Stimulated activated CD4-positive, alpha-beta T cell treated with anti-CD3 and anti-CD28 coated beads, Interleukin-15, amount 100 ng/mL, for 48 hours (primary cell): ENCODE measurements at places on chromosomes 7 and 10.
A peak's percentile ranks its signal among the peaks of the same experiment; 100 is the strongest.

DNA sequence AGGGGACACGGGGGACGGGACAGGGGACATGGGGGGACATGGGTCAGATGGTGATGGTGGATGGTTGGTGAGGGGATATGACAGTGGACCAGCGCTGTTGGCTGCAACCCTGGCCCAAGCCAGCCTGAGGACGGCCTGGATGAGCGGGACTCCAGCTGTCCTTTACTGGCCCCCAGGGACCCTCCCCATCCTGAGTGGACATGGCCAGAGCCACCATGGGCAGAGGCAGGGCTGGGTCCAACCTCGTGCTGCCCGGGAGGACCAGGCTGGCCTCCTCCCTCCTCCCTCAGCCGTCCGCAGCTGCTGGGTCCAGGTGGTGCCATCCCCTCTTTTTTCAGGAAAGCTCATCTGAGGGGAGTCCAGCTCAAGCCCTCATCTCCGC is 30.4 kb downstream of the GET4 start:
- no peak for DNase-seq

GRCh38 chr10:96299383-96299782 is 4.9 kb upstream of the DNTT start:
- no peak for DNase-seq

GRCh38 chr7:101664436-101664835 is 35.3 kb upstream of the MYL10 start:
- no peak for DNase-seq

GRCh38 chr7:20350996-20351692 is 20.4 kb downstream of the ITGB8 start:
- no peak for DNase-seq

- no peak for DNase-seq
These were observed 339.0 kb upstream of the ZMIZ1 start for GRCh38 chr10:78729800-78730199.

GRCh38 chr7:151777908-151778670 is 98.8 kb downstream of the PRKAG2 start:
- DNase-seq = no peak

DNA sequence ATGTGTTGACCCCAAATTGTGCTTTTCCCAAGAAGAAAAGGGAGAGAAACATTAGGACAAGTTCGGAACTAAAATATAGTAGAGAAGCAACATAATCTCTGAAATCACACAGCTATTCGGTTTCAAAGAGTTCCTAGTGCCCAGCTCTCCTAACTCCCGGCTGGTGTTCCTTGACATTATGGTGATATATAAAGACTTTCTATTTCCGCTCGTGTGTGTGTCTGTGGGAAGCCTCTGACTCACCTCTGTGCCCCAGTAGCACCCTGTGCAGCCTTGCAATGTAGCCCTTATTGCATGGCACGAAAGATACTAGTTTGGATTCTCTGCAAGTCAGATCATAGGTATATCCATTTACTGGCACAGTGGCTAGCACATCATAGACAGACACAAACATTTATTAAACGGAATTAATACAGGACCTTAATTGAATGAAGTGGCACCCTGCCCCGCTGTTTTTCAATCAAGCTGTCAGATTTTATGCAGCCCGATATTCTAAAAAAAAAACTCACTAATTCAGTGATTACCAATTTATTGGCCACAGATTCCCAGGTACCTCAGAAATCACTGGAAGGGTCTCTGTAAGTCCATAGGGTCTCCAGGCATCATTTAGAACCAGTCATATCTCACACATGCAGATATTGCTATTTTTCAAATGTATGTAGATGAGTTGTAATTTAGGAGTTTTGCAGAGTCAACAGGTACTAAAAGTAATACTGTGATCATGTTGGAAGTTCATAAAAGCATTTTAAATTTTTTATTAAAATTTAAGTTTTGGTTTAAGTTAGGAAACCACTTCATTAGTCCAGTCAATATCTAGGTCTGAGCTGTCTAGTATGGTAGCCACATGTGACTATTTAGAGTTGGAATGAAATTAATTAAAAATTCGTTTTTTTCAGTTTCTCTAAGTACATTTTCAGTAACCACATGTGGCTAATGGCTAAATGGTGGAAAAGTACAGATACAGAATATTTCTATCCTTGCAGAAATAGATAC is 43.3 kb downstream of the SFTPD start:
- no peak for DNase-seq

- DNase-seq = no peak
These were observed 92.6 kb downstream of the DGKI start for GRCh38 chr7:137753948-137754851.

DNA sequence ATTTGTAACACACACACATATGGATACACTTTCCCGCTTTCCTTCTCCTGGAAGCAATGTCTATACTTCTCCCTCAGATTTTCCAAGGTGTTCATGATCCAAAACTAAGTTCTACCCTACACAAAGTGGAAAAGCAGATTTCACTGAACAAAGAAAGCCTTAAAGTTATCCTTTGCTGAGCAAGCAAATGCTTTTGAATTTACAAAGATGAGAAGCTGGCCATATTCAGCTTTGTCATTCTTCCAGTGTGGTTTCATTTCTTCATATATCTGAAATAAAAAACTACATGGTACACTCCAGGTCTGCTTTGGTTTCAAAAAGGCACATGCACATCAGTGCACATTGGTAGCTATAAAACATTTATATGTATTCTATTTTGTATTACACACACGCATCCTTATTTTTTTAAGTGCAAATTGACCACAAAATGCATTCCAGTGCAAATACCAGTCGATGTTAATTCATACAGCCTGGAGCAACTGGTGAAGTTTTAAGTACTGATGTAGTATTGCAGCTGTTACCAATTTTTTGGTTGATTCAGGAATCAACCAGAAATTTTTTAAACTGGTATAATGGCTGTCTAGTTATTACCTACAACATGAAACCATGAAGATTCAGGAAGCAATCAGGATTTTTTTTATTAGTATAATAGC is 65.5 kb upstream of the SRPK2 start:
- DNase-seq = no peak

GRCh38 chr10:100208276-100208675 is 21.1 kb downstream of the CHUK start:
- DNase-seq = no peak

- peak; percentile 1 for DNase-seq
These were observed 103.6 kb downstream of the AHR start for GRCh38 chr7:17401791-17402627.

- no peak for DNase-seq
These were observed 128.2 kb upstream of the AGR3 start for GRCh38 chr7:17009933-17010332.

GRCh38 chr10:105356626-105357025 is 715.5 kb downstream of the SORCS3 start:
- DNase-seq = no peak

DNA sequence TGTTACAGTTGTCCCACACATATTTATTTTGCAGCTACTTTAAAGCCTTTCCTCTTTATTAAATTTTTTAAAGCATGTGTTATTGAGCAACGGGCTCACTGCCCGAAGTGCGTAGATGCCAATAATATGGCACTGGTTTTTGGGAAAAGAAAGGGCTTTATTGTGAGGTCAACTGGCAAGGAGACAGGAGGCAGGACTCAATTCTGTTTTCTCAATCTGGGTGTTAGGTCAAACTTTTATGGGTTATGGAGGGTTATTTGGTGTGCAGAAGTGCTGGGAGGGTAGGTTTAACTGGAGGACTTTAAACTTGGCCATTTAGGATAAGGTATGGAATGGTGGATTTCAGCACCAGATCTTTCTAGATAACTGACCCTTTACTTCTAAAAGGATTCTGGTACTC is 183.6 kb downstream of the LRRC4 start:
- no peak for DNase-seq

GRCh38 chr10:111116762-111117445 is 40.1 kb downstream of the ADRA2A start:
- no peak for DNase-seq

- DNase-seq = no peak
These were observed 259.2 kb downstream of the GLRX3 start for GRCh38 chr10:130395248-130395936.

DNA sequence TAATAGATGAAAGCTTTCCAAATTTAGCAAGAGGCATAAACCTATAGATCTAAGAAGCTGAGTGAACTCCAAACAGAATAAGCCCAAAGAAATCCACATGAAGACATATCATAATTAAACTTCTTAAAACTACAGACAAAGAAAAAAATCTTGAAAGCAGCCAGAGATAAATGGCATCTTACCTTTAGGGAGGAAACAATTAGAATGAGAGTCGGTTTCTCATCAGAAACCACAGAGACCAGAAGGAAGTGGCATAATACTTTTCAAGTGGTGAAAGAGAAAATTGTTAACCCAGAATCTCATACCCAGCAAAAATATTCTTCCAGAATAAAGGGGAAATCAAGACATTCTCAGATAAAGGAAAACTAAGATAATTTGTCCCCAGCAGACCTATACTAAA is 98.9 kb upstream of the NANOS1 start:
- no peak for DNase-seq

- DNase-seq = no peak
These were observed at the start of gene TFEC for GRCh38 chr7:116030651-116031276. Gene TFEC (minus strand): TSS chr7:116030763. CDS start chr7:115984441, 46,322 bp downstream.
